ENCODE measurements at places on chromosomes 7 and 10.
A peak's percentile ranks its signal among the peaks of the same experiment; 100 is the strongest.

DNA sequence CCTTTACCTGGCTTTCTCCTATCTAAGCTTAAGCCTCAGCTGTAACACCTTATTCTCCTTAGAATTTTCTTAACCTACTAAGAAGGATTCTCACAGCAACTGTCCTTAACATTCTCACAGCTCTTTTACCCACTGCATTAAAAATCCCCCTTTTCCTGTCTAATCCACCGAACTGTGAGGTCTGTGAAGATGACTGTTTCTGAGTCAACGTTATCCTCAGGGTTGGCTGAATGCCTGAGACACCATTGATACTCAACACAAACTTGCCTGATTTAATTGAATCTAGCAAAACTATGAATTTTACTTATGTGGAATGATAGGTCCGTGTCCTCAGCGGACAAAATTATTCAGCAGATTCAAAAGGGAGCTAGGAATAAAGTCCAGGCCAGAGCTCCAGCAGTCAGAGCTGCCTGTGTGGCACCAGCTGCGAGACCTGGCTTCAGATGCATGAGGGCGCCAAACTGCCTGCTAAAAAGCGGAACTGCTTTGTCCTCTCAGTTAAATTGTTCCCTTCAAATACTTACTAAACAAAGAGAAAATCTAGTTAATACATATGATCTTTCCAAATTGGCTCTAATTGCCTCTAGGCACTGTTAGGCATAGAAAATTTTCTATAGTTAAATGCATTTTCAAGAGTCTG, 33.4 kb upstream of the VWDE start:
- peak; percentile 64 for DNase-seq

GRCh38 chr7:28879105-28879504, 79.0 kb downstream of the TRIL start:
- peak; percentile 9 for DNase-seq

GRCh38 chr10:11169976-11170375, 152.3 kb downstream of the CELF2 start:
- no peak for DNase-seq

DNA sequence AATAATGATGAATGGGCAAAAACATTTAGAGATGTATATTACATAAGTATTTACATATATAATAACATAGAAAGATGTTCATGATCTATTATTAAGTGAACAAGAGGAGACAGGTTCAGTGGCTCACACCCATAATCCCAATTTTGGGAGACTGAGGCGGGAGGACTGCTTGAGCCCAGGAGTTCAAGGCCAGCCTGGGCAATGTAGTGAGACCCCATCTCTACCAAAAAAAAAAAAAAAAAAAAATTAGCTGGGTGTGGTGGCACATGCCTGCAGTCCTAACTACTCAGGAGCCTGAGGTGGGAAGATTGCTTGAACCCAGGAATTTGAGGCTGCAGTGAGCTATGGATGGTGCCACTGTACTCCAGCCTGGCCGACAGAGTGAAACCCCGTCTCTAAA, 12.4 kb downstream of the ARL3 start:
- DNase-seq = no peak

DNA sequence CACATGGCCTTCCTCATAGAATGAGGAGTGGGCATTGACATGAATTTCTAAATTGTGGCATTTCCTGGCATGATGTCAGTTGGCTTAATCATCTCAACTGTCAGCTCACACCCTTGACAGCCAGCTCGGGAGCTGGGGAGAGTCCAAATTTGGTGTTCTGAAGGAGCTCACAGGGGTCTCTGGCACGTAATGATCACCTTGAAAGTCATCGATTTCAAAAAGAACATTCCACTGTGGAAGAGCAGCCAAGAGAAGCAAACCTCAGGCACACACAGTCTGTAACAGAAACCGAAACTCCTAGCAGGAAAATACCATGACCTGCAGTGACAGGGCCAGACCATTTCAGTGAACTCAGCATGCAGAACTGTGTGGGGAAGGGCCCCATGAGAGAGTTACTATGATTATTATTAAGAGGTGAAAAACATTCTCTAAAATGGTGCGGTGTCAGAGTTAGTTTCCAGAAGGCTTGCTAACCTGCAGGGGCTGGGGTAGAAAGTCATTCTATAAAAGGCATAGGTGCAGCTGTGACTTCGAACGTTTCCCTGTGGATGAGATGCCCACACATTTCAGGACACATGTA, 26.4 kb upstream of the KLF6 start:
- DNase-seq = peak; percentile 83

DNA sequence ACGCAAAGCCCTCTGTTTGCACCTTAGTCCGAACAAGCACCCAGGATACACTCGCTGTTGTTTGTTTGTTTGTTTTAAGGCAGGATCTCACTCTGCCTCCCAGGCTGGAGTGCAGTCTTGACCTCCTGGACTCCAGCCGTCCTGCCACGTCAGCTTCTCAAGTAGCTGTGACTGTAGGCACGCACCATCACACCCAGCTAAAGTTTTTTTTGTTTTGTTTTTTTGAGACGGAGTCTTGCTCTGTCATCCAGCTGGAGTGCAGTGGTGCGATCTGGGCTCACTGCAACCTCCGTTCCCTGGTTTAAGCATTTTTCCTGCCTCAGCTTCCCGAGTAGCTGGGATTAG, 76.8 kb downstream of the CTBP2 start:
- DNase-seq = peak; percentile 43

DNA sequence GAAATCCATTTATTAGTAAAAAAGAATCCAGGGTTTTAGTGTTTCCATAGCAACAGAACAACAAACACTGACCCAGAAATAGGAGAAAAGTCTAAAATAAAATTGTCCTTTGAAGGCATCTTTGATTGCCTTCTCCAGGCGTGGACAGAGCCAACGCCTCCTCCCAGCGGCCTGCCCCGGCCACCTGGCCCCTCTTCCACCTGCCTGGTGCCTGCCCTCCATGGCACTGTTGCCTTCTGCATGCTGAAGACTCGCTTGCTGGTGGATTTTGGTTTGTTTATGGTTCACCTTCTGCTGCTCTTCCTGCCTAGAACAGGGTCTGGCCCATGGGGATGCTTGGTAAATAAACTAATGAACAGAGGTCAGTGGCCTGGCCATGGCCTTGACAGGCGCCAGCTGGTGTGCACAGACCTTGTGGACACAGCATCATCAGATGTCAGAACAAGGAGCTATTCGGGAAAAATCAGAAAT, 107.4 kb downstream of the DYNC2I1 start:
- DNase-seq = no peak

DNA sequence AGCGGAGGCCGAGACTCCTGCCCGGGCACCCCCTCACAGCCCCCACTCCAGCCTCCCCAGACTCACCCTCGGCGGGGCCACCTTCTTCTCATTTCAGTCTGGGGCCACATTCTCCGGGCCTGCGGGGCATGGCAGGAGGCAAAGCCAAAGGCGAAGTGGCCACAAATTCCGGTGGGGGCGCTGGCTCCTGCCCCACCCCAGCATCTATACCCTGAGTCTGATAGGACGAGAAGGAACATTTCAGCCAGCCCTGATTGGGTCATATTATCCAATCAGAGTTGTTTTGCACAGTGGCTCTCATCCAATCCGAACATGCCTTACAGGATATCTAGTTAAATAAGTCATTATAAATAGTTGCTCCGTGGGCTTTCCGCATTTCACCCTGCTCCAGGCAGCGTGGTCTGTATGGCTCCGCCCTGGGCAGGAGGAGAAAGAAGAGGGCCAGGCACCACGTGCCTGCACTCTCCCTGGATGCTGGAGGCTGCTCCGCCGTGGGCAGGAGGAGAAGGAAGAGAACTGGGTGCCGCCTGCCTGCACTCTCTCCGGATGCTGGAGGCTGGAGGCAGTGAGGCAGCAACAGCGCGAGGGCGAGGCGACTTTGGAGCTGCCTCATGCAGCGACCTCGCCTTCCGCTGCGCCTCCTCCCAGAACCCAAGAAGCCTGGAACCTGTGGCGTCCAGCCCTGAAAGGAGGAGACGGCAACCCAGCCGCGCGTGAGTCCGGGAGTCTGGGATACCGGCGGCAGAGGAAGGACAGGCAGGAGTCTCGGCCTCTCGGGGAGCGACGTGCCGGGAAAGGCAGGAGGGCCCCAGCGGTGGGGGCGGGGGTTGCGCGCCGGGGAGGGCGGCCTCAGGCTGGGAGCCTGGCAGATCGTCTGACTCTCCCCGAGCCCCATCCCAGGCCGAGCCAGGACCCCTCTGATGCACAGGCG, 162.9 kb downstream of the ZNF33B start:
- peak; percentile 60 for DNase-seq

GRCh38 chr7:70726951-70727378, 405.0 kb upstream of the GALNT17 start:
- no peak for DNase-seq

- peak; percentile 66 for DNase-seq
Observed at GRCh38 chr10:14450041-14450491, 119.3 kb upstream of the FRMD4A start.

All from LHCN-M2 (cell line).